ENCODE measurements at places on chromosomes 16 and 17. TPM values are rescaled to one million over a fixed set of nuclear protein-coding genes. Genes with fewer than 3 reads are reported as not detected.

MYH8 gene
- not detected for total RNA-seq

PRSS53 gene
- 2.7 TPM for total RNA-seq

CCT6B gene
- total RNA-seq = 1.2 TPM

QPRT gene
- 101 TPM for total RNA-seq

LITAFD gene
- total RNA-seq = not detected

GGT6 gene
- not detected for total RNA-seq

CCL2 gene
- total RNA-seq = 6.3 TPM

NGFR gene
- total RNA-seq = 0.12 TPM

BRIP1 gene
- 6.5 TPM for total RNA-seq

CTF1 gene
- total RNA-seq = 3.0 TPM

HOXB13 gene
- total RNA-seq = not detected

NOMO2 gene
- 121 TPM for total RNA-seq

CLDN7 gene
- 4.5 TPM for total RNA-seq

ATP2A1 gene
- total RNA-seq = 0.22 TPM

WFDC1 gene
- total RNA-seq = 0.66 TPM

CDH5 gene
- 0.50 TPM for total RNA-seq

NTN1 gene
- total RNA-seq = 0.12 TPM

ABCC3 gene
- 2.2 TPM for total RNA-seq

ATP2C2 gene
- total RNA-seq = 0.12 TPM

MYH3 gene
- total RNA-seq = 0.77 TPM

CES1 gene
- total RNA-seq = 1.00 TPM

SLC6A4 gene
- total RNA-seq = 0.11 TPM

NQO1 gene
- 604 TPM for total RNA-seq

NLRP1 gene
- 21.5 TPM for total RNA-seq

CNGB1 gene
- total RNA-seq = not detected

Data from uterine smooth muscle cell (primary cell).